ENCODE measurements at places on chromosomes 7 and 10.

- no peak for DNase-seq
Measured at GRCh38 chr10:78875331-78875877, 193.4 kb upstream of the ZMIZ1 start.

GRCh38 chr10:127161482-127161881 is 34.9 kb downstream of the INSYN2A start:
- DNase-seq = no peak

- DNase-seq = no peak
Measured at GRCh38 chr7:25543798-25544197, 315.5 kb upstream of the NPVF start.

- no peak for DNase-seq
Measured at GRCh38 chr10:17712717-17713471, 39.1 kb upstream of the TMEM236 start.

GRCh38 chr7:141043616-141044015 is 28.9 kb upstream of the MRPS33 start:
- no peak for DNase-seq

DNA sequence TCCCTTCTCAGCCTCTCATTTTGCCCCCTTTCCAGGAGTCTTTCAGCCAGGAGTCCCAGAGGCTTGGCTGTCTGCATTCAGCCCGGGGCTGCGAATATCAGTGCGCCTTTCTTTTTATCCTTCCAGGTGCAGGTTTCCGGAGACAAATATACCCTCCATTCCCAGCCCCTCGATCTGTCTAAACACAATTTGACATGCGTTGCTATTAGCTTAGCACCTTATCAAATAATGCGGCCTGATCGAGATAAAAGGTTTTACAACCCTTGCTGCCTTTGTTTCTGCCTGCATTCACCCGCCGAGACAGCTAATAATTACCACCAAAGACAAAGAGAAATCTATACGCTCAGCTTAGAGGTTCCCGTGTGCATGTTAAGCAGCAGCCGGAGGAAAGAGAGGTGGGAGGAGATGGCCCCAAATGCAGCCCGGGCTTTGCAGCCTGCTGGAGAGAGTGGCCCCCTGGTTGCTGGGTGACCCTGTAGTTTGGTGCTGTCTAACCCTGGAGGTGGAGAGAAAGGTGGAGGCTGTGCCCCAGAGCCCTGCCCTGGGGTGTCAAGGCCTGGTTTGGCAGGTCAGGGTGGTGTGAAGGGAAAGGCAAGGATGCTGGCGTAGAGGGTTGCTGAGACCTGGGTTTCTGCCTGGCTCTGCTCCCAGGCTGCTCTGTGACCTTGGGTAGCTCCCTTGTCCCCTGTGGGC is 185.3 kb downstream of the RPS24 start:
- no peak for DNase-seq

DNA sequence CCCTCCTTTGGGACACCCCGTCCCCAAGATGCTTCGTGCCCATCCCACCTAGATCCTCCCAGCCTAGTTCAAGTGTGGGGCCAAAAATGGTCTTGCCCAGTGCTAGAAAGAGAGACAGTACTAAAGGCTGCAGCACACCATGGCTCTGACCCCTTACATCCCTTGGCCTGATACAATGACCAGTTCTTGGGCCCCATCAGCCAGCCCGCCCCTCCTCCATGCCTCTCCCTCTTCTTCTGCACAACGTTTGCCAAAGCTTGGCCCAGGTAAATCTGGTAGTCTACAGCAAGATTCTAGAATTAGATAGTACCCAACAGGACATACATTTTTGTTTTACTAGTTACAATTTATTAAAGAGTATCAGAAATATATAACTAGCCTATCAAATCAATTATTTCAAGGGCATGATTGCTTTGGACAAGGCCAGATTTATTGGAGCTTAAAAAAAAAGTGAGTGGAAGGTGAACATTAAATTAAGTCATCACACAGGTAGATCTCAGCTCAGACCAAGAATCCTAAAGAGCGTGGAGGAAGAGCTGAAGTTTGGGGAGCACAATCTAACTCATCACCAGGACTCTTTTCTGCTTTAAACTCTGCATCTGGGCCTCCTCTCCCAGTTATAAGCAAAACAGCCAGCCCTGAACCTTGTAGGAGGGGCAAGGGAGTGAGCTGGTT is 69.8 kb downstream of the ZMIZ1 start:
- no peak for DNase-seq

DNA sequence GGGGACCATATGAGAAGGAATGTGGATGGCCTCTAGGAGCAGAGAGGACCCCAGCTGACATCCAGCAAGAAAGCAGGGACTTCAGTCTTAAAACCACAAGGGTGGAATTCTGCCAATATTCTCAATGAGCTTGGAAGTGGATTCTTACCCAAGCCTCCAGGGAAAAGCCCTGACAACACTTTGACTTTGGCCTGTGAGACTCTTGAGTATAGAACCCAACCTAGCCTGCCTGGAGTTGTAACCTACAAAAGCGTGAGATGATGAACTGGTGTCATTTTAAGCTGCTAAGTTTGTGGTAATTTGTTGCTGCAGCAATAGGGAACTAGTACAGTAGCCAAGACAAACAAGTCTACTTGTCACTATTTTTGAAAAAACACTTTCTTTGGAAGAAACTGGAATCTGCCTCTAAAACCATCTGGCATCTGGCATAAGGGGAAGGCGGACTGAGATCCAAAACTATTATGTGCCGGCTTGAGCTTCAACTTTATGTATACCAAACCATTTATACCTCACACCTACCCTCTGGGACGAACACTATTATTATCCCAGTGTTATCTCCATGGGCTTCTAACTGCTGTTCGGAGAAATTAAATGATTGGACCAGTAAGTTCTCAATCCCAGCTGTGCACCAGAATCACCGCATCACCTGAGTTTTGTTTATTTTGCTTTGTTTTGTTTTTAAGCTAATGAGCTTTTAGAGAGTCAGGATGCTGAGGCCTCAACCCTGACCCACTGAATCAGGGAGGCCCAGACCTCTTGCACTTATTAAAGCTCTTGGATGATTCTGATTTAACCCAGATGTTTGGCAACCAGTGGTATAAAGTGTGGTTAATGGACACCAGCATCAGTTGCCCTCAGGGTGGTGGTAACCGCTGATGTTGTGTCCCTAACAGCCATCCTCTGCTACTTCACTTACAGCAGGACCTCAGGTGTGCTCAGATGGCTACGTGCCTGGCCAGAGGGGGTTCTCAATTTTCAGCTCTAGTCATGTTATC is 83.0 kb downstream of the C1GALT1 start:
- DNase-seq = no peak

- DNase-seq = no peak
Measured at GRCh38 chr7:33940503-33940902, 35.2 kb downstream of the BMPER start.

DNA sequence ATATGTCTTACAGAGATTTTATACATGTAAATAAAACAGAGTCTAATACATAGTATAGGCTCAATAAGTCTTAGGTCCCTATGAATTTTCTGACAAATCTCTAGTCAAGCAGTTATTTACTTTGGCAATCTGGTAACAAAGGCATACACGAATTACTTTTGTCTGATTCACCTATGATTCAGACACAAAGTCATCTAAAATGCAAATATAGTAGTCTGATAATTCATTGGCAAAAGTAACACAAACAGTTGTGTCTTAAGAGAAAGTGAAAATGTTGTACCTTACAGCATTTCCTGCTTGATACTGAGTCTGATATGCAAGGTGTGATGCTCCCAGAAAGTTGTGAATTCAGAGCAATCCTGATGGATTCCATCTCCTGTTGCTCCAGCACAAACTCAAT is 209.4 kb upstream of the PRSS1 start:
- no peak for DNase-seq

GRCh38 chr10:125871338-125871737 is 9.8 kb downstream of the DHX32 start:
- DNase-seq = no peak

- no peak for DNase-seq
Measured at GRCh38 chr10:70889291-70889690, 926 bp upstream of the PCBD1 start.

- DNase-seq = no peak
Measured at GRCh38 chr10:51421853-51422252, 277.5 kb downstream of the CSTF2T start.

- no peak for DNase-seq
Measured at GRCh38 chr7:35370687-35371086, 116.8 kb upstream of the TBX20 start.

- DNase-seq = no peak
Measured at GRCh38 chr7:95276114-95276513, 48.2 kb downstream of the PON1 start.

- no peak for DNase-seq
Measured at GRCh38 chr10:43121444-43121843, 16.8 kb upstream of the CSGALNACT2 start.

DNA sequence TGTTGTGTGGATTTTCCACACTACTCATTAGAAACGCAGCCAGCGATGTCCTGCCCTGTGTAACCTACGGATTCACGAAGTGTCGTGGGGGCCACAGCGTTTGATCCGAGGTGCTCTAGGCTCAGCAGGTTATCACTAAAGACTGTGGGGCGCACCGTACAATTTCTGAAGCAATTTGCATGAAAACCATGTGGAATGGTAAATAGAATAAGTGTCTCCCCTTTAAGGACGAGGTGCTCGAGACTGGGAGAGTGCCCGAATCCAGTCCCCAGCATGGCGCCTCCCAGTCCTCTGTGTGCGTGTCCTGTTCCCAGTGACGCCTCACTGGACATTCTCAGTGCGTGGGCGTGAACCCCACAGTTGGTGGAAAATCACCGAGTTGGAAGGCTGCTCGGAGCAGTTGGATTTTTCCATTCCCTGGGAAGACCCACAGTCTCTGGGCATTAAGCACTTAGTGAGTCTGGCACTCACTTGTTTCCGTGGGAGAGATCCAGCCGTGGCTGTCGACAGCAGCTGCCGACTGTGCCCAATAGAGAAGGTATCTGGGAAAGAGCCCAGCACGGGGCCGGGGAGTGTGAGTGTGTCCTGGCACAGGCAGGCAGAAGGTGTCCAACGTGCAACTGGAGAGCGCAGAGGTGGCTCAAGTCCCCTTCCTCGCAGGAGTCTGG is 37.0 kb downstream of the PFKP start:
- DNase-seq = no peak

- no peak for DNase-seq
Measured at GRCh38 chr7:158947627-158948026, 91.3 kb downstream of the DYNC2I1 start.

Data from CD8-positive, alpha-beta memory T cell (primary cell).